ENCODE measurements at places on chromosomes 4 and X.

DNA sequence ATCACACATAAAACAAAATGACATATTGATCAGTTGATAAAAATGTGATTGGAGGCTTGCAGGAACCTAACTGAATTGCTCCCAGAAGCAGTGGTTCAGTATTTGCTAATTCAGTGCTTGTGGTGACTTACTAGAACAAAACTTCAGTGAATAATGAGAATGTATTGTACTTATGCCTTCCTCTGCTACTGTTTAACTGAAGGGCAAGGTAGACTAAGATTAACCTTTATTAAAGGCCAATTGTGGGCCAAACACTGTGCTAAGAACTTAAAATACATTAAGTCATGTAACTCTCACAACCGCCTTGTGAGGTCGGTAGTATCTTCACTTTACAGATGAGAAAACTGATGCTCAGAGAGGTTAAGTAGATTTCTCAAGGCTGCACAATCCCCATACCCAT lies 14.9 kb downstream of the IGFBP7 start:
- no peak overlapping the region for H3K27ac ChIP-seq
- H3K4me3 ChIP-seq, result no peak overlapping the region
- no peaks in the 10 kb centered on the region for H3K36me3 ChIP-seq
- H3K27me3 ChIP-seq, result no peaks in the 10 kb centered on the region
- DNase-seq, result no peak
- H3K4me1 ChIP-seq, result peaks cover 6% of the 10 kb centered on the region

GRCh38 chr4:158208963-158209640 lies 1.2 kb upstream of the TMEM144 start:
- H3K27me3 ChIP-seq, result no peaks in the 10 kb centered on the region
- DNase-seq, result no peak
- peaks cover 4% of the 10 kb centered on the region for H3K4me1 ChIP-seq
- H3K4me3 ChIP-seq, result no peak overlapping the region
- no peaks in the 10 kb centered on the region for H3K36me3 ChIP-seq
- no peak overlapping the region for H3K27ac ChIP-seq

- peaks cover 13% of the 10 kb centered on the region for H3K27me3 ChIP-seq
- H3K4me1 ChIP-seq, result no peaks in the 10 kb centered on the region
- H3K4me3 ChIP-seq, result no peak overlapping the region
- peak; percentile 29 for DNase-seq
- peak overlapping the region; percentile 49 for H3K27ac ChIP-seq
Measured at GRCh38 chrX:16828124-16828908, 41.8 kb downstream of the RBBP7 start.

GRCh38 chr4:169253904-169254303 lies 16.9 kb downstream of the SH3RF1 start:
- H3K4me1 ChIP-seq, result no peaks in the 10 kb centered on the region
- no peak overlapping the region for H3K27ac ChIP-seq
- no peaks in the 10 kb centered on the region for H3K27me3 ChIP-seq
- no peaks in the 10 kb centered on the region for H3K36me3 ChIP-seq
- H3K4me3 ChIP-seq, result no peak overlapping the region
- DNase-seq, result no peak

GRCh38 chr4:37481547-37482122 lies 204.5 kb downstream of the RELL1 start:
- H3K27me3 ChIP-seq, result no peaks in the 10 kb centered on the region
- no peak overlapping the region for H3K27ac ChIP-seq
- H3K4me1 ChIP-seq, result peaks cover 2% of the 10 kb centered on the region
- DNase-seq, result no peak
- H3K36me3 ChIP-seq, result no peaks in the 10 kb centered on the region

- no peak overlapping the region for H3K4me3 ChIP-seq
- H3K4me1 ChIP-seq, result peaks cover 4% of the 10 kb centered on the region
- H3K27ac ChIP-seq, result no peak overlapping the region
- no peak for DNase-seq
Measured at GRCh38 chr4:184310171-184310567, 92.5 kb upstream of the ENPP6 start.

DNA sequence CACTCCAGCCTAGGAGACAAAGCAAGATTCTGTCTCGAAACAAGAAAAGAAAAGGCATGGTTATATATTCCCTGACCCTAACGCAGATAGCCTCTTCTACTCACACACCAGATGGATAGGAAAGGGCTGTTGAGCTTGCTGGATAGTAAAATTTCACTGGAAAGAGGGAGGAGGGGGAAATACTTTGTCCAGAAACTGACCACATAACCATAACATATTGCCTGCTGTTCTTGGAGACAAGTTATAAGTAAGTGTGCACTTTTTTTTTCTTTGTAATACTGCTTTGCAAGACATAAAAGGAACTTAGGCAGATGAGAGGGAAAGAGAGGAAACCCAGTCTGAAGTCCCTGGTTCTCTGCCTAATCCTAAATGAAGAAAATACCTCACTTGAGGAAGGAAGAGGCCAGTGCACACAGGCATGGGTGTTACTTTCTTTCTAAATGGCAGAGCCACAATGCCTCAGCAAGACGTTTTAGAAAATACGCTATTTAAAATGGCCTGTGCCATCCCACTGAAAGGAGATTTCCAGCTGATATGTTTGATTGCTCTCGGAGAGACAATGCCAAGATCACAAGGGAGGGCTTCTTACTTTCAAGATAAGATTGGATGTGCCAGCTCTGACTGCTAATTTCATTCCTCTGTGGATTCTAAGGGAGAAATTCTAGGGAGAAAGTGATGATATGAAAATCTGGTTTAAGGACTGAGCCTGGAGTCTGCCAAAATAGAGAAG lies 140.6 kb downstream of the DCTD start:
- no peaks in the 10 kb centered on the region for H3K27me3 ChIP-seq
- H3K36me3 ChIP-seq, result peaks cover 8% of the 10 kb centered on the region
- no peak overlapping the region for H3K27ac ChIP-seq
- DNase-seq, result peak; percentile 58
- no peaks in the 10 kb centered on the region for H3K4me1 ChIP-seq

- H3K4me1 ChIP-seq, result peaks cover 18% of the 10 kb centered on the region
- H3K36me3 ChIP-seq, result no peaks in the 10 kb centered on the region
- H3K4me3 ChIP-seq, result peak overlapping the region; percentile 24
- no peak overlapping the region for H3K27ac ChIP-seq
- no peak for DNase-seq
- peaks cover 35% of the 10 kb centered on the region for H3K27me3 ChIP-seq
Measured at GRCh38 chr4:42150653-42151567, 1.5 kb downstream of the BEND4 start.

GRCh38 chr4:27360131-27360530 lies 499.5 kb downstream of the STIM2 start:
- H3K27ac ChIP-seq, result no peak overlapping the region
- H3K4me3 ChIP-seq, result no peak overlapping the region
- H3K4me1 ChIP-seq, result no peaks in the 10 kb centered on the region

Measured in spinal cord (tissue), 10 donors.